Neuronal stem cell (in vitro differentiated cells): ENCODE measurements at places on chromosomes 2 and 18.
A peak's percentile ranks its signal among the peaks of the same experiment; 100 is the strongest.

DNA sequence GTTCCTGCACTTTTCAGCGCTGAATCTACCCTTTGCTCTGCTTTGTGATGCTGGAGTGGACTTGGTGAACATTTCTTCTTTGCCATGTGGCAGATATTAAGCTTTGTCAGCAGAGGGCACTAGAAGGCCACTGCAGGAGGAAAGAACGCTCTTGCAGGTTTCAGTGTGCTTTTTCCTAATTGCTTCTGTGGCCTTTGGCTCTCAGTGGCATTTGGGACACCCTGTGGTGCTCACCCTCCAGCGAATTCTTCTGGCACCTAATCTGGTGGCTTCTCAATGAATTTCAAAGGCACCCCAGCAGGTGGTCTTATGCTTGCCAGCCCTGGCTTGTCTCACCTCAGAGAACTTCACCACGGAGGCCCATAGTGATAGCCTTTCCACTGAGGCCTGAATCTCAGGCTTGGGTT is 146.7 kb downstream of the MYO3B start:
- no peak overlapping the region for H3K27ac ChIP-seq
- peak; percentile 72 for DNase-seq
- H3K36me3 ChIP-seq, result no peaks in the 10 kb centered on the region
- no peak overlapping the region for H3K4me3 ChIP-seq
- peaks cover 14% of the 10 kb centered on the region for H3K4me1 ChIP-seq
- H3K27me3 ChIP-seq, result no peaks in the 10 kb centered on the region

GRCh38 chr2:174967691-174968260 is 37.4 kb downstream of the CHN1 start:
- DNase-seq, result no peak
- H3K36me3 ChIP-seq, result no peaks in the 10 kb centered on the region
- no peak overlapping the region for H3K27ac ChIP-seq
- H3K4me3 ChIP-seq, result no peak overlapping the region
- no peaks in the 10 kb centered on the region for H3K27me3 ChIP-seq
- peaks cover 43% of the 10 kb centered on the region for H3K4me1 ChIP-seq

DNA sequence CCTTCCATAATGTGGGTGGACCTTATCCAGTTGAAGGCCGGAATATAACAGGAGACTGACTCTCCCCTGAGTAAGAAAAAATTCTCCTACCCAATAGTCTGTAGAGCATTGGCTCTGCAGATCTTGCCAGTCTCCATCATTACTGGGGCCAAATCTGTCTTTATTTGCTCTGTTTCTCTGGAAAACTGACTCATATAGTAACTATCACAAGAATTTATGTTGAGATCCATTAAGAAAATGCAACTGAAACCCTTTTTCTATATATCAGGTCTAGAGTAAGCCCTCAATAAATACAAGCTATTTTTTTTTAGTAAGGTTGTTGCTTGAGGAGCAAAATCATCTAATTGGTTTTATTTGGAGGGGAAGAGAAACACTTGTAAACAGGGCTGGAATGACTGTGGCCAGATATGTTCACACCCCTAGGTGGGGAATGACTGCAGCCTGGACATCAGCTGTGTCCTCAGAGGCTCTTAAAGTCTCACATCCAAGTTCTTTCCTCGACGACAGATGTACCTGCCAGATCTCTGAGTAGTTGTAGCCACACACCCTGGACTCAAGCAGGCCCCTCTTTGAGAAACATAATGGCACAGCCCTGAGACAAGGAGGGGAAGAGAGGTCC is 339.7 kb downstream of the TNS1 start:
- no peak for DNase-seq
- H3K36me3 ChIP-seq, result no peaks in the 10 kb centered on the region
- H3K4me3 ChIP-seq, result no peak overlapping the region
- no peaks in the 10 kb centered on the region for H3K4me1 ChIP-seq
- no peak overlapping the region for H3K27ac ChIP-seq

GRCh38 chr2:44388877-44389276 is 27.1 kb downstream of the CAMKMT start:
- H3K4me3 ChIP-seq, result no peak overlapping the region
- DNase-seq, result no peak
- H3K27ac ChIP-seq, result no peak overlapping the region
- no peaks in the 10 kb centered on the region for H3K27me3 ChIP-seq
- H3K4me1 ChIP-seq, result peaks cover 4% of the 10 kb centered on the region

- H3K27ac ChIP-seq, result no peak overlapping the region
- no peak overlapping the region for H3K4me3 ChIP-seq
Measured at GRCh38 chr18:9189491-9189890, 52.9 kb downstream of the ANKRD12 start.

DNA sequence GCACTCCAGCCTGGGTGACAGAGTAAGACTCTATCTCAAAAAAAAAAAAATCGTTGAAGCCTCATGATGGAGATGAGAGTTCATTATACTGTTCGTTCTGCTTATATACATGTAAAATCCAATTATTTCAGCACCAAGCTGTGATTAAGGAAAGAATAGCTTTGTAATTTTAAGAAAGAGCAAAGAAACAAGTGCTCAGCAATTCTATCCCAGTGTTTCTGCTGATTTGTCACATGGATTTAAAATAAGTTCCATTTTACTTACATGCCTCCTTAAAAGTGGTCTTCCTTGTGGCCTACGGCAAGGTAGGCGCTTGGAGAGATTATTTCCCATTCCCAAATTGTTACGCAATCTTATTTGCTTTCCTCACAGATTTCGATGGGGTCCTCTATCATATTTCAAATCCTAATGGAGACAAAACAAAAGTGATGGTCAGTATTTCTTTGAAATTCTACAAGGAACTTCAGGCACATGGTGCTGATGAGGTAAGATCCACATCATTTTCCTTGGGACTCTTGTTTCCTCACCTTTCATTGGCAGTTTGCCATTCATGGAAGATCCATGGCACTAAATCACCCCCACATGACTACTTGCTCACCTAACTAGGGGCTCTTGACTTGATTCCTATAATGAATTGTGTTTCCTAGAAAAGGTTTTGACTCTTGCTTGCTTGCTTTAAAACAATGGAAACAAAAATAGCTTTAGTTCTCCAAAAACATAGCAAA is 11.5 kb downstream of the ARPC2 start:
- H3K36me3 ChIP-seq, result peaks cover 20% of the 10 kb centered on the region
- H3K27ac ChIP-seq, result no peak overlapping the region
- no peaks in the 10 kb centered on the region for H3K4me1 ChIP-seq

DNA sequence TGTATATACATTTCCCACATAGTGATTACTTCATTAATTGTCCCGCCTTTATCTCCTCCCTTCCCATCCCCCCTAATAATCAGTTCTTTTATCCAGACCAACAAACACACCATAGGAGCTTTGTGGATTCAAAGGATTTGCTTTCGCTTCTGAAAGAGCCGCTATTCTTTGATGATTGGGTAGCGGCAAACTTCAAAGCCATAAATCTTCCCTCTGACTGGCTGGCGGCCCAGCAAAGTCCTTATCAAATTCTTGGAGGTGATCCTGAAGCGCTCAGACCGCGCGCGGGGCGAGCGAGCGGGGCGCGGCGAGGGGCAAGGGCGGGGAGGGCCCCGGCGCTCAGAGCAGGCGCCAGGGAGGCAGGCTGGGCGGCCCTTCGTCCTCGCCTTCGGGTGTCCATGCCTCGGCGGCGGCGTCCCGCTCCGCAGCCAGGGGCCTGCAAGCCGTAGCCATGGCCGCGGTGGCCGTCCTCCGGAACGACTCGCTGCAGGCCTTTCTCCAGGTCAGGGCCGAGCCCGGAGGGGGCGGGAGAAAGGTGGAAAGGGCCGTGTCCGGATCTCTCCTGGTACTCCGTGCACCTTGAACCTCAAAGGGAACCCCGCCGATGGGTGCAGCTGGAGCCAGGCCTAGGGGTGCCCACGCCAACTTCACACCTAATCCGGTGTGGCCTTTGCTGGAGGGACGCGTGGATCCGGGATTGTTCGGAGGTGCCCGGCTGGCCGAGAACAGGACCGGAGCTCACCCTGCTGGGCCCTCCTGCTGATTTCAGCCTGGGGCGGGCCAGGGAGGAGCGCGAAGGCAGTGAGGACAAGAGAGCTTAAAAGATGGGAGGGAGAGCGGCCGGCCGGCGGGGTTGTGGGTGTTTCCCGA is at the start of gene SP5:
SP5 (plus strand) TSS at position 276 of the 870 bp plus-strand sequence; CDS start at position 452, 176 bp downstream.
- no peaks in the 10 kb centered on the region for H3K36me3 ChIP-seq
- H3K27me3 ChIP-seq, result peaks cover 60% of the 10 kb centered on the region
- H3K4me3 ChIP-seq, result peak within 1 kb of the TSS; percentile 62
- peaks cover 23% of the 10 kb centered on the region for H3K4me1 ChIP-seq
- no peak within 1 kb of the TSS for H3K27ac ChIP-seq

DNA sequence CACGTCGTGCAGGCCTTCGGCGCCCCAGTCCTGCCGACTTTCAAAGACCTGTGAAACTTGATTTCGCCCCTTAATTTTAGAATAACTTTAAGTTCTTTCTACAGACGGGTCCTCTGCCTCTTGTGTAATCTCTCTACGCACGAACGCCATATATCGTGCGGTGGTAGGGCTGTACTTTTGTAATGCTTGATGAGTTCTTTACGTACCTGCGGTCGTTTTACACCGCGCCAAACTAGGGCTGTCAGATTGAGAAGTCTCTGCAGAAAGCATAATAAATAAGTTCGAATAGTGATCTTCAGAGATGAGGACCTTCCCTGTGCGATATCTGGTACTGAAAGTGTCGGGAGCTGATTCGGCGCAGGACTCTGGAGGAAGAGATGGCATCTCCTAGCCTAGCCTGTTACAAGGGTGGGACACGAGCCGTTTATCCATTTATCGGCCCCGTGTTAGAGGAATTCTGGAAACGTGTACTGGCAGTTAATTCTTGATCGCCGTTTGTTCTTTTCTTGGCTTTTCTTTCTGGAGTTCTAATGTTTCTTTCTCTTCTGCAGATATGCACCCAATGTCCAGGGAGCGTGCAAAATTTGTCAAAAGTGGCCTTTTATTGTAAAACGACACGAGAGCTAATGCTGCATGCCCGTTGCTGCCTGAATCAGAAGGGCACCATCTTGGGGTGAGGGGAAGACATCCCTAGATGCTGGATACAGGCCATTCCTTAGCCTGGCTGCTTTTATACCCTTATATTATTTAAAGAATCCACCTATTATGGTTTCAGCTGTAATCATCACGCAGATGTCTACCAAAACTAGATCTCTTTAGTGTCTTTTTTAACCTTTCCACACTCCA is 781 bp upstream of the SLC5A6 start:
- no peaks in the 10 kb centered on the region for H3K27me3 ChIP-seq
- H3K27ac ChIP-seq, result peak overlapping the region; percentile 93
- peaks cover 7% of the 10 kb centered on the region for H3K36me3 ChIP-seq

- H3K27me3 ChIP-seq, result no peaks in the 10 kb centered on the region
- H3K36me3 ChIP-seq, result no peaks in the 10 kb centered on the region
- no peaks in the 10 kb centered on the region for H3K4me1 ChIP-seq
- DNase-seq, result no peak
- no peak overlapping the region for H3K27ac ChIP-seq
- no peak overlapping the region for H3K4me3 ChIP-seq
Measured at GRCh38 chr2:54247115-54247514, 8.9 kb downstream of the TSPYL6 start.

GRCh38 chr2:38557217-38557616 is 45.5 kb downstream of the HNRNPLL start:
- H3K27ac ChIP-seq, result no peak overlapping the region
- DNase-seq, result no peak
- H3K36me3 ChIP-seq, result peaks cover 48% of the 10 kb centered on the region

DNA sequence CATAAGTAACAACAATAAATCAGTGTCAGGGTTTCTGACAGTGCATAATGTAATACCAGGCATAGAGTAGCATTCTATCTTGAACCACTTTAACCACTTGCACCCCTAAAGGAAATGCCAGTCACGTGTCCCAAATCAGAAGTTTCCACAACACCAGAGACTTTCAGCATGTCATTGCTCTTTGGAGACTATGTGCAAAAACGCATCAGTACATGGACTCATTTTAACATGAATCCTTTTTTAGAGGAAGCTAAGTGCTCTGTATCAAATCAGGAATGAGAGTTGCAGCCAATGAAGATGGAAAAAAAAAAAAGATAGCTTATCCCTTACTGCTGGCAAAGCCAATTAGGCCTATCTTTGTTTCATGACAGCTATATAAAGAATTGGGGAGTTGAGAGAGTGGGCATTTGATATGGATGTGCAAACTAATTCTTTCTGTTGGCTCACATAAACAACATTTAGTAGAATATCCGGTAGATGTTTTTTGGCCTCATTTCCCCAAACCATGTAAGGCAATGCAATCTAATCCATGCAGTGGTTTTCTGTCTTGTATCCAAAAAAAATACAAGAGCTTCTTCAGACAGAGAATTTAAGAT is 353.1 kb downstream of the IRS1 start:
- no peak overlapping the region for H3K27ac ChIP-seq
- peaks cover 2% of the 10 kb centered on the region for H3K4me1 ChIP-seq
- H3K36me3 ChIP-seq, result no peaks in the 10 kb centered on the region
- DNase-seq, result no peak

DNA sequence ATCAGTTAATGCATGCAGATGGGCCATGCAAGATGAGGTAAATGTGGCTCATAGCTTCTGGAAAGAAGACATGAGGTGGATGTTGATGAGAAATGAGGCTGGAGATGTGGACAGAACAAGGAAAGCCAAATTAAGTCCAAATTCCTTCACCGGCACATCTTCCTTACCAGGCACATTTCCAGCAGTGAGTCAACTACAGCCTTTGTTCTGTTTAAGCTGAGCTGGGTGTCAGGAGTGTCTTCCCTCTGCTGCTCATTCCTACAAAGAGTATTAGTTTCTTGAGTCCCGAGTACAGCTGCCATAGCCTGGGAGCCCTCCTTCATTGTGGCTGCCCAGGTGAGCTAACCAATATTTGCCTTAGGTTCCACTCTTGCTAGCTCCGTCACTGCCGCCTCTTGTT is 945.0 kb downstream of the SLC4A3 start:
- H3K27ac ChIP-seq, result no peak overlapping the region
- H3K4me1 ChIP-seq, result no peaks in the 10 kb centered on the region
- DNase-seq, result no peak
- H3K36me3 ChIP-seq, result no peaks in the 10 kb centered on the region
- H3K4me3 ChIP-seq, result no peak overlapping the region

DNA sequence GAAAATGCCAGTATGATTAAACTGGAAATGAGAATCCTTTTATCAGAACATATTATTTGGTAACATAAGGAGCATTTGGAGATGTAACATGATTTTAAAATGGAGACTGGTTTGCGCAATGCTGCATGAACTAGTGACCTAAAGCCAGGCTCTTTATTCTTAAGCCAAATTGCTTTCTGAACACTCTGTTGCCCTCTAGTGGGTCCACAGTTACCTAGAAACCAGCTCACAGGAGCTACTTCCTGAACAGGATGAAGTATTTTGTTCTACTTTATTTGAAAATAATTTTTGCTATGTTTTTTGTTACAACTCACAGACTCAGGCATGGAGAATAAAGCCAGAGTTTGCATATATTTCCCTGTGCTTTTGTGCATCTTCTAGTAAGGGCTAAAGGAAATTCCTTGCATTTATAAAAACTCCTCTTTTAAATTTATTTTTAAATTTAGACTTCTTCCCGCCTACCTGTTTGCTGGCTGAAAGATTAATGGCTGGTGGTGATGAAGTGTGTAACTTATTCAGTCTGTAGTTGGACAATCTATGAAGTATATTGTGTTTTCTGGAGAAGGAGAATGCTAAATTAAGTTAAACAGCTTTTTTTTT is 146.7 kb downstream of the PARD3B start:
- H3K27ac ChIP-seq, result no peak overlapping the region
- no peaks in the 10 kb centered on the region for H3K27me3 ChIP-seq
- no peaks in the 10 kb centered on the region for H3K4me1 ChIP-seq
